ENCODE measurements at places on chromosomes 11 and 22. TPM values are rescaled to one million over a fixed set of nuclear protein-coding genes. Genes with fewer than 3 reads are reported as not detected.

The MOGAT2 gene
- polyA plus RNA-seq, result not detected

The OR52B4 gene
- polyA plus RNA-seq, result not detected

The LDHAL6A gene
- polyA plus RNA-seq, result not detected

The FAU gene
- polyA plus RNA-seq, result 1,043 TPM

The CARD10 gene
- polyA plus RNA-seq, result 112 TPM

The KRTAP5-2 gene
- polyA plus RNA-seq, result not detected

The NLRP14 gene
- not detected for polyA plus RNA-seq

The CYP2D6 gene
- polyA plus RNA-seq, result 0.66 TPM

The TIMP3 gene
- 19.7 TPM for polyA plus RNA-seq

The ARHGEF17 gene
- 4.6 TPM for polyA plus RNA-seq

The GRK3 gene
- polyA plus RNA-seq, result 2.9 TPM

The OR10A2 gene
- polyA plus RNA-seq, result not detected

The UBXN1 gene
- polyA plus RNA-seq, result 150 TPM

The RFPL2 gene
- not detected for polyA plus RNA-seq

The MIAT gene
- 0.02 TPM for polyA plus RNA-seq

The SLC22A9 gene
- polyA plus RNA-seq, result not detected

The SEPTIN3 gene
- polyA plus RNA-seq, result 0.06 TPM

The MGAT3 gene
- polyA plus RNA-seq, result not detected

The BIRC2 gene
- 25.8 TPM for polyA plus RNA-seq
